Fibroblast of the aortic adventitia (primary cell): ENCODE measurements at places on chromosomes 12 and 14. TPM values are rescaled to one million over a fixed set of nuclear protein-coding genes. Genes with fewer than 3 reads are reported as not detected.

- no peak for DNase-seq
Observed at GRCh38 chr14:71006200-71006563, 98.9 kb downstream of the PCNX1 start.

DNA sequence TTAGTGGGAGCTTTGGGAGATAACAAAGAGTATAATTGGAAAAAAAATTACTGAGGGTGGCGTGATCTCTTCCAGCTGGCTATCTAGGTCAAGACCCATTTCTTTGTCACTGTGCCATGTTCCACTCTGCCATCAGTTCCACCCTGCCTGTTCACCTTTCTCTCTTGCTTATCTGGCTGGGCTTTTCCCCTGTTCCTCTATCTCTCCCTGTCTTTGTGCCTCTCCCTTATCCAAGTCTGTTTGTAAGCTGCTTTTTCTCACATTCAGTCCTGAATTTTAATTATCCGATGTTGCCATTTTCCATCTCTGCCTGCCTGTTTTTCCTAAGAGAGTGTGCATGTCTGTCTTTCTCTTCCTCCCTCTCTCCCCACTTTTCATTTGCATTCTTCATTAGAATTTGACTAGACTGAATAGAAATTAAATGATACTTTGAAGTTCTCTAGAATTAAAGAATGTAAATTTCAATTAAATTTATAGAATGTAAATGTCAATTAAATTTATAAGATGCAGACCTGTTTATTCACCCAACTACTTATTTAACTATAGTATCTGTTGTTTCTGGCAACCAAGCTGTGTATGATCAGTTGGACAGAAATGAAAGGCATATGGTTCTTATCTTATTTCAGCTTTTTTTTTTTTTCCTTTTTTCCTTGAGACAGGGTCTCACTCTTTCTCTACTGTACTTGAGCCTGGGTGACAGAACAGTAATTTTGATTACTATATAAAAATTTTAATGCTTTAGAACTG is 40.9 kb upstream of the A2ML1 start:
- DNase-seq, result no peak

DNA sequence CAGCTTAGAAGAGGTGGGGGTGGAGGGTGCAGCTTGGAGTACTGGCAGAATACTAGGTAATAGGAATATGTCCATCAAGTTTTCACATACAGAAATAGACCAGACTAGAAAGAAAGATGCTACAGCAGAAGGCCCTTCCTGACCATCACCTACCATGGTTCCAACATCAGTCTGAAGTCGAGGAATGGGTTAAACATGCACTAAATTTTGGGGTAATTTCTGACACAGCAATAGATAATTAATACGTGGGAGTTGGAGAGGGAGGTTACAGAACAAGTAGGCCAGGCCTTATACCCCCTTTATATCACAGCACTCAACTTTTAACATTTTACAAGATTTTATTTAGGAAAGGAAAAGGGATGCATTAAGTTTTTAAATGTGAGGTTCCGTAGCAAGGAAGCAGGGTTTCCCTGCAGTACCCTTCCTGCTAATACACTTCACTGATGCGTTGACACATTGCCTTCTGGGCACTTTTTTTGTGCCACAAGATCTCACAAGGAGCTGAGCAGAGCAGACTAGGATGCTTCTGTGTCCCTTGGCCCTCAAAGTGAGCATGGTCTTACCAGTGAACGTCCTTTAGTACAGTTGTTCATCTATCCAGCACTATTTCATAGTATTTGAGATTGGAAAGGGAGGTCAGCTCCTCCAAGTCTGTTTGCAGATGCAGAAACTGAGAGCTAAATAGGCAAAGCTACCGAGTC is 50.8 kb downstream of the EID3 start:
- no peak for DNase-seq

DNA sequence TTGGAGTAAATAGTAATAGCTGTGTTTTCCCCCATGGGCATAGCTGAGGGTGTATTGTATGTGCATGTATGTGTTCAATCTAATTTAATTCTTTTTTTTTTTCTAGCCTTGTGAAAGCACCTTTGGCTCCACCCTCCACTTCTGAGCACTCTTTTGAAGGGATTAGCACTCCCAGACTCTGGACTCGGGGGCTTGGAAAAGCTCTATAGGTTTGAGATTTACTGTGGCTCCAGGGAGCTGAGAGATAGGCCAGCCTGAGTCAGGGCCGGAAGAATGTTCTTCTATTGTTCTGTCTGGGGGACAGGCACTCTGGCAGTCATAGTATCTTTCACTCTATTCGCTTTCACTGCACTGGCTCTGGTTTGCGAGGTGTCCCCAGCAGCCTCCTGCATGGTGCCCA is 540.0 kb upstream of the TBX3 start:
- peak; percentile 64 for DNase-seq

DNA sequence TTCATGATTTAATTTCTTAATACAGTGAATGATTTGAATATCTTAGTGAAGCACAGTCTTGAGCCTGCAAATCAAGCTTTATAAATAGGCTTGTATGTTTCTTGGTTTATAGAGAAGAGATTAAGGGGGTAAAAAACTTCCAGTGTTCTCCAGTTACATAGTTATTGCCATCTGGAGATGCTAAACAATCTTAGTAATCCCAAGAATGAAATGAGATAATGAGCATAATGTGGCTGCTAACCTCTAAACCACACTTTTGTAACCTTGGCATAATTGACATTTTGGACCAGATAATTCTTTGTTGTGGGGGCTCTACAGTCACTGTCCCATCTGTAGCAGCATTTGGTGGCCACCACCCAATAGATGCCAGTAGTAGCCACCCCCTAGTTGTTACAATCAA is 316.8 kb downstream of the CCDC91 start:
- peak; percentile 67 for DNase-seq

- no peak for DNase-seq
Observed at GRCh38 chr12:124264089-124264795, 30.7 kb upstream of the RFLNA start.

The MYH7 gene
- total RNA-seq, result not detected in 2 replicates

DNA sequence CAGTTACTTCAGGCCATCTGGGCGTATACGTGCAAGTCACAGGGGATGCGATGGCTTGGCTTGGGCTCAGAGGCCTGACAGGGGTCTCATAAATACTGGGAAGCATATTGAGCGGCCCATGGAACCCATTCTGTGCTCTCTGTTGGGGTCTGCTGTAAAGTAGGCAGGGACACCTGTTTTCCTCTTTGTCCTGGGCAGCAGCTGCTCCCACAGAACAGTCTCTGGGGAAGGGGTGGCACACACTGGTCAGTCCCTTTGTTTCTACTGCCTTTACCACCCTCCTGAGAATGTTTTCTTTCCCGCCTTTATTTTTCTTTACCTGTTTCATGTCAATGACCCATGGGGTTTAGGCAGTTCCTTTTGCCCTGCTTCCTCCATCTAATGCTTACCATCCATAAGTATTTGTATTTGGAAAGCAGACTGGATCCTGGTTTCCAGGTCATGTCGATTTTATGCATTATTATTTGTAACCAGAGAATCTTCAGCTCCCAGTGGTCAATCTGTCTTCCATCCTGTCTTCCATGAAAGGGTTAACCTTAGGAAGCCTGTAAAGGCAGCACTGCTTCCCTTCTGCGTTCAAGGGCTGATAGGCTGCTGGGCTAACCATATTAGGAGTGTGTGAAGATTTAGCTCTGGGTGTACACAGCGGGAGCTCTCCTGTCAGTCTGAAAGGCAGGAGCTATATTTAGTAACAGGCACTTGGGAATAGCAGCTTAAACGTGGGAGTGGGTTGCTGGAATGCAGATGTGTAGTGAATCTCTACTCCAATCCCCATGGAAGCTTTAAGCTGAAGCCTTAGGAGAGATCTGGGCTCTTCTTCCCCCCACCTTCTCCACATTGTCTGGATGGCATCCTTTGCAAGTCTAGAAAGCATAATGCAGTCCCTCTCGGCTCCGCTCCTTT is 124.0 kb downstream of the DYRK2 start:
- DNase-seq, result no peak

- no peak for DNase-seq
Observed at GRCh38 chr14:49049711-49050110, 536.5 kb downstream of the RPS29 start.
